ENCODE measurements at places on chromosomes 11 and 22. TPM values are rescaled to one million over a fixed set of nuclear protein-coding genes. Genes with fewer than 3 reads are reported as not detected.

Gene SCGB1D2
- total RNA-seq = not detected

Gene NAV2
- total RNA-seq = 16.3 TPM

Gene DLG2
- 9.5 TPM for total RNA-seq

Gene LARGE2
- total RNA-seq = not detected

Gene OR4A16
- total RNA-seq = not detected

Gene BCO2
- total RNA-seq = 0.80 TPM

Gene CNTF
- 3.0 TPM for total RNA-seq

Gene MYO18B
- total RNA-seq = 251 TPM

Gene NLRP14
- not detected for total RNA-seq

Gene SULT4A1
- 0.36 TPM for total RNA-seq

Gene CYTH4
- not detected for total RNA-seq

Gene GPR83
- total RNA-seq = 0.05 TPM

Gene TRIM51
- not detected for total RNA-seq

Gene TMPRSS13
- not detected for total RNA-seq

DNA sequence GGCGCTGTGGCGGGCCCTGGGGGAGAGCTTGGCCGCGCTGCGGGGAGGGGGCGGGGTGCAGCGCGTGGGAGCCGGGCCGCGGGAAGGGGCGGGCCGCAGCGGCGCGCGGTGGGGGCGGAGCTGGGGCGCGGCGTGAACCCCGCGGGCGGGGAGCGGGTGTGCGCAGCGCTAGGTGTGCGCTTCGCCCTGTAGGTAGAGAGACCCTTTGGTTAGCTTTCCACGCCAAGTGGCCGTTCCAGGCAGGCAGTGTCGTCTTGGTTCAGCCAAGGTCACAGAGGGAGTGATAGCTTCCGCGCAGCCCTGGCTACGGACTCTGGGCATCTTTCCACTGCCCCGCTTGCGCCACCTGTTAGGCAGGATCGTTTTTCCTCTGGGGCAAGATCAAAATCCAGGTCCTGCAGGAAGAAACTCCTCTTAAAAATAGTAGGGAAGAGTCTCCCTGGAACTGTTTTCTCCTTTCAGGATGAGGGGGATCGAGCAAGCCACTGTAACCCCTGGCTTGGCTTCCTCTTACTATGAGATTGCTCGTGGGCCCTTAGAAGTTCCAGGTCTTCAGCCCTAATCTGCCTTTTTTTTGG lies 434 bp downstream of the BANF1 start:
- DNase-seq = peak; percentile 82

DNA sequence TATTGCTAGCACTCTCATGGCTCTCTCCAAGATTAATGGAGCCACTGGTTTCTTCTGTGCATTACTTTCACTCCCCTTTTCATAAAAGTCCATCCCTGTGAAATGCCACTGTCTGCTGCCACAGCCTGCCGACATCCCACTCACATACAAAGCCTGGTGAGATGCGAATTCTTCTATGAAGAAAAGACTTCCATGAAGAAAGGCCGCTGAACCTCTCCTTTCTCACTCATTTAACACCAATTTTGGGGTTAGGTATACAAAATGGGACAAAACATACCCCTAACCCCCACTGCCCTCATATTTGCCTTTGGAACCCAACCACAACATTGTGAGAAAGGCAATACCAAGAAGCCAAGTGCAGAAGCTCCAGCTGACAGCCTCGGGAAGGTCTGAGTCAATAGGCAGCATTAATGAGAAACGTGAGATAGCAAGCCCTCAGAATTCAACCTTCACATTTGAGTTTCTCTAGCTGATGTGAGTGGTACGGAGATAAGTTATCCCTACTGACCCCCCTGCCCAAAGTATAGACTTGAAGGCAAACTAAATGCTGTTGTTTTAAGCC lies 156.4 kb downstream of the ATG16L2 start:
- peak; percentile 66 for DNase-seq

GRCh38 chr22:44734278-44734677 lies 18.1 kb upstream of the ARHGAP8 start:
- DNase-seq = no peak

DNA sequence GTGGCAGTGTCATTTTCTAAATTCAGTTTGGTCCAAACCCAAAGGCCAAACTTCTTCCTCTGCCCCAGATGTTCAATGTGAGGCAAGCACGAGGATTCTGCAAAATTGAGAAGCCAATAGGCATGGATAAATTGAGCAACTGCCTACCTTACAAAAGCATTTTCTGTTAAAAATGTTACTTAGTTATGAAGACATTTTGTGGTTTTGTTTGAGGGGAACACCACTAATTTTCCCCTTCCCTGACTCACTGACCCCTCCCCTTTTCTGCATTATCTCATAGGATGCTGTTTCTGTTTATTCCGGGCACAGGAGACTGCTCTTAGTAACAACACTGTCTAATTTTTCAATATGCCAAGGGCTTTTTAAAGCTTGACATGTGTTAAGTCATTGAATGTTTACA lies 462.8 kb downstream of the INSC start:
- DNase-seq = no peak

DNA sequence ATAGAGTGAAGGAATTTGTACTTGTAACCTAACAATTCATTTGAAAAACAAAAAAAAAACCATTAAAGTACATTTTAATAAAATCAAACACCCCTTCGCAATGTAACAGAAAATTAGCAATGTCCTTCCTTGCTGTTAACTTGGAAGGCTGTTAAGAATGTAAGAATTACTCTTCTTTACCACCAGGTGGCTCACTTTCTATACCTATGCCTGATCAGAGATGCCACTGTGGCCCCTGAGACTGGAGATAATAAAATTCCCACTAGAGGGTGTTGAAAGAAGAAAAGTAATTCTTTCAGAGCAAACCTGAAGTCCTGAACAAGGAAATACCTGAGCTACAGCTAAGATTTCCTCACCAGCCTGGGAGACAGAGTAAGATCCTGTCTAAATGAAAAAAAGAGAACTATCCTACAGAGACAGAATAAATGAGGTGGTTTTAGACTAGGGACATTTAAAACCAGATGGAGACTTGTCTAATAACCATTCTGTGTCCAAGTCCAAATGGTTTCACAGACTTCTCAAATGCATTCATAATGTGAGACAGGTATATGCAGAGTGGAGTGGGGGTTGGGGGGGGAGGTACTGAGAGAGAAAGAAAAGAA lies 1089.3 kb downstream of the FAM181B start:
- DNase-seq = no peak

DNA sequence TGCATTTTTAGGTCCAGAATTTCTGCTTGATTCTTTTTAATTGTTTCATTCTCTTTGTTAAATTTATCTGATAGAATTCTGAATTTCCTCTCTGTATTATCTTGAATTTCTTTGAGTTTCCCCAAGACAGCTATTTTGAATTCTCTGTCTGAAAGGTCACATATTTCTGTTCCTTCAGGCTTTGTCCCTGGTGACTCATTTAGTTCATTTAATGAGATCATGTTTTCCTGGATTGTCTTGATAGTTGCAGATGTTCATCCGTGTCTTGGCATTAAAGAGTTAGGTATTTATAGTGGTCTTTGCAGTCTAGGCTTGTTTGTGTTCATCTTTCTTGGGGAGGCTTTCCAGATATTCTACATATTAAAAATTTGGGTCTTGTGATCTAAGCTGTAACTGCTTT lies 694.8 kb upstream of the CCDC179 start:
- DNase-seq = peak; percentile 52

DNA sequence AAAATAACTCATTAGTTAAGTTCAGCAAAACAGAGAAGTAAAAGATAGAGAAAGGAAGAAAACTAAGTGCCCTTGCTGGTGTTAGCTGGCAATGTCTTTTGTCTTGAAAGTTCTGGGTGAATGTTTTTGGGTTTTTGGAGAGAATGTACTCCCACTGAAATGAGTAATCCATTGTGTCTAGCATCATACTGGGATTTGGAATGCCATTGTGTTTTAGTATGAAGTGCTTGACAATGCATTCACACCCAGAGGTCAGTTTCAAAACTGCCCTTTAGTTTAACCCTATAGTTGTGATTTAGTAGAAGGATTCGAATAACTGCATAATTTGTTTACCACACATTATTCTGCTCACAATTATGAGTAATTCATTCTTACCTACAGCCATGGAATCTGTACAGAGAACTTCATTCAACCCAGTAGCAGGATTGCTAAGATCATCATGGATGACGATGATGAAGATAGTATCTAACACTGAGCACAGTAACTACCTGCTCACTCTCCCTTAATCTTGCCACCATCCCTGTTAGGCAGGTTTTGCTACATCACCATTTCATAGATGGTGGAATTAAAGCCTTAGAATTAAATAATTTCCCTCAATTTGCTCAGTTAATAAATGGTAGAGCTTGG lies 33.9 kb downstream of the MAML2 start:
- no peak for DNase-seq

- DNase-seq = no peak
These were observed 78.1 kb upstream of the CCND1 start for GRCh38 chr11:69562816-69563215.

DNA sequence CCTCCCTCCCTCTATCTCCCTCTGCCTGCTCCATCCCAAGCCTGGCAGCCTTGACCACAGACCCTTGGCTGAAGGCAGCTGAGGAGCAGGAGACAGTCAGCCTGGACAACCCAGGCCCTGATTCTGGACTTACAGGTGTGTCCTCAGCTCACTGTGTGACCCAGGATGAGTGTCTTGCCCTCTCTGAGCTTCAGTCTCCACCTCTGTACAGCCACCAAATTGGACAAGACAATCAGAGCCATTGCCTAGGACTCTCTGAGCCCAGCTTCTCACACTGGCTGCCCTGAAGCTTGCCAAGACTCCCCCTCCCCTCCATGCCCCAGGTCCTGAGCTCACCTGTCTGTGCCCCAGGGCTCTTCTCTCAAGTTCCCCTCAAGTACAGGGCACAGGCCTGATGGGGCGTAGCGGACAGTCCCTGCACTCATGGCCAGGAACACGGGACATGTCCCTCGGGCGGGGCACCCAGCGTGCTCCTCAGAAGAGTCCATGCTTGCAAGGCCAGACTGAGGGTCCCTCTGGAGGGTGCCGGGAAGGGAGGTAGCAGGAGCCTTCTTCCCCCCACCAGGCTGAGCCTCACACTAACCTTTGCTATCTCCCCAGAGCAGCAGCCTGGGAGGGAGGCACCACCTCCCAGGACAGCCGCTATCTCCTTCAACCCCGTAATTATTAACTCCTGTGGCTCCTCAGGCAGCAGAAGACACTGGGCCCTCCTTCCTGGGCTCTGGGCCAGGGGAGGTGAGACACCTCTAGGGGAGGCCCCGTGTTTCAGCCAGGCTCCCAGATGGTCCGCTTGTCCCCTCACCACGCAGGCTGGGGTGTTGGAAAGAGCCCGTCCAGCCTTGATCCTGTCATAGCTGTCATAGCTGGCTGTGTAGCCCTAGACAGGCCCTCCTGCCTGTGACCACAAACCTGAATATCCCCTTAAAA lies 2.6 kb upstream of the RAB3IL1 start:
- DNase-seq = no peak

- peak; percentile 72 for DNase-seq
These were observed at the start of gene TSPO for GRCh38 chr22:43151251-43152002. Gene TSPO, plus strand, starts transcription at chr22:43151559. Its CDS starts 7,680 bp downstream, at chr22:43159239.

DNA sequence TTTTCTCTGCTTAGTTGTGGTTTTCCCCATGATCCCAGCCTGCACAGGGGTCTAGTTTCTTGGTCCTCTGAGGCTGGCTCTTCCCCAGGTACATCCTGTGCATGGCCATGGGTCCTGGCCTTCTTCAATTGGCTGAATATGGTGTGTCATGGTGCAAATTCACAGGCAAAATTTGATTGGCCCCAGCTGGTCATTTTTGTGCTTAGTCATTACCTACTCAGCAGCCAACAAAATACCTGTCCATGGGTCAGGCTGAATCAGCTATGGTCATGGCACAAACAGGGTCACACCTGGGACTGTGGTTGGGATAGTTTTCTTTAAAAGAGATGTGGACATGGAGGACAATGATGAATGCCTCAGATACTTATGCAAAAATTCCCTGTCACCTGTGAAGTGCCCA lies 85.7 kb downstream of the CSNK2A3 start:
- no peak for DNase-seq

DNA sequence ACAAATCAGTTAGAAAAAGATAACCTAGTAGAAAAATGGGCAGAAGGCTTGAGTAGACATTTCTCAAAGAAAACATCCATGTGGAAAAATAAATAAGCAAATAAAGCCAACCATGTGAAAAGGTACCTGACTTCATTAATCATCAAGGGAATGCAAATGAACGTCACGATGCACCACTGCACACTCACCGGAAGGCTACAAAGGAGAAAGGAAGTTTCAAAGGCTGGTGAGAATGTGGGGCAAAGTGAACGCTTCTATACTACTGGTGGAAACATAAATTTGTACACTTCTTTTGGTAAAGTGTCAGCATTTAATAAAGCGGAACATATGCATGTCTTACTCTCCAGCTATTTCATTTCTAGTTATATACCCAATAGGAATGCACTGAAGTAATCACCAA lies 166.8 kb downstream of the CSNK2A3 start:
- DNase-seq = no peak

DNA sequence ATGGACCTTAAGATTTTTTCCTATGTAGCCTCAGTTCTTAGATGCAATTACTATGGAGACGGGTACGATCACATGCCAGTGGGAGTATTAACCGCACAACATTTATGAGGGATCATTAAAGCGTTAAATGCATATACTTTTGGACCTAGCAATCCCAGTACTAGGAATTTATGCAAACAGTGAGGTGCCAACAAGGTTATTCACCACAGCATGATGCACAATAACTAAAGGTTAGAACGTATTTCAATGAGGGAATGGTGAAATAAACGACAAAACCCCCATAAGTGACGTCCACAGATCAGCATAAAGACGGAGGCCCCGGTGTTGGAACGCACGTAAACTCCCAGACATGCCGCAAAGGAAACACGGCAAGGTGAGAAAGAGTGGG lies 539 bp downstream of the SIRT3 start:
- no peak for DNase-seq

- DNase-seq = no peak
These were observed 256.9 kb downstream of the CADM1 start for GRCh38 chr11:115247361-115247760.

DNA sequence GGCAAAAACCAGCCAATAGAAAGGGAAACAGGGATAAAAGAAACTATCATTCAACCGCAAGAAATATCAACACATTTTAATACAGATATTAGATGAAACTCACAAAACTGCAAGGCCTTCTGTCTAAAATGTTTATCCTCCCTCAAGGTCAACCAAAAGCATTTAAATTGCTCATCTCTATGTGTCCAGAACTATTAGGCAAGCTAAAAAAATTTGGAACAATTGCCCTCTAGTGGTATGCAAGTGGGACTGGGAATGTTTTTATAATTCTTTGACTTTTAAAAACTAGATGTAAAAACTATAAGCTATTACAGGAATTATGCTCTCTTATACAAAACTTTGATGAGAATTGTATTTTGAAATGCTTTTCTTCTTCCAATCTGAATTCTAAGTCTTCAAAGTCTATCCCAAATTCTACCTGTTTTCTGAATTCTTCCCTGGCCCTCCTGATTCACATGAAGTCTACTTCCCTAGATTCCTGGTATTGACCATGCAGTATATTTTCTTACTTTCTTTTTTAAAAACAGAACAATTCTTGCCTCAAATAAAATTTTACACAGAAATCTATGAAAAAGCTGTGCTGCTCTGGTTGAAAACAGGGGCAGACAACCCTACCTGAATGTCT lies 4.9 kb downstream of the CWC15 start:
- peak; percentile 20 for DNase-seq

- peak; percentile 76 for DNase-seq
These were observed 2.2 kb upstream of the RPS19BP1 start for GRCh38 chr22:39534591-39535356.

GRCh38 chr11:120719348-120719747 lies 207.8 kb downstream of the GRIK4 start:
- no peak for DNase-seq
